Daoy (cell line): ENCODE measurements at places on chromosomes 4 and X. TPM values are rescaled to one million over a fixed set of nuclear protein-coding genes. Genes with fewer than 3 reads are reported as not detected.
A peak's percentile ranks its signal among the peaks of the same experiment; 100 is the strongest.

DNA sequence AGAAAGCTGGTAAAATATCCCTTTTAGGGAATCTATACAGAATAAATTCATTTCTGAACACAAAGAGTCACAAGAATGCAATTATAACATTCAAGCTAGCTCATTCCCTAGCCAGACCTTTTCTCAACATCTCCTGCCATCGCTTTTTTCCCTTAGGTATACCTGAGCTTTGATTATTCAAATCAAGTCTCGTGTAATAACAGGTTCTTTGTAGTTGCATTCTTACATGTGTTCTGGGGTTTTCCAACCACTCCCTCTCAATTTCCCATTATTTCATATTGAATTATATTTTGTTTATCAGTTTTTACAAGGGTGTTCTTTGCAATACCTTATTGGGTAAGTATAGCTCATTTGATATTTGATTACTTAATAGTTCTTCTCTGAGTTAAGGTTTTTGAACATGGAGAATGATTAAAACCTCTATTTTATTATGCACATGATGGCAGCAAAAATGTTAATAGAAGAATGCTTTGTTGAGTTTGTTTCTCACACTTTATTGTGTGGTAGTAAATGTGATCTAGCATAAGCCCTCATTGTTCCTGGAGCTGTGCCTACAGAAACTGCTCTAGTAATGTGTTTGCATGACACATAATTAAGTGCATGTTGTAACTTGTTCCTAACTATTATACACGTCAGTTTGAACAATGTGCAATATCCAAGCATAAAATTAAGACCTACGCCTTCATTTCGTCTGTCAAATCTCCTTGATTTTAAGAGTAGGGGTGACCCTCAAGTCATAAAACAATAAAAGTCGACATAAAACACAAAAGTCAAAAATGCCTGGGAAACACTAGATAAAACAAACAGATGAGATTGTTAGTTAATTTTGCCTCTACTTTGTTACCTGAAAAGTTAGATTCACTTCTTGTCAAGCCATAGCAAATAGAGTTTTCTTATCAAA, 124.0 kb upstream of the POF1B start:
- no peak for DNase-seq

GRCh38 chr4:80043541-80043940, 29.5 kb downstream of the ANTXR2 start:
- DNase-seq, result no peak

DNA sequence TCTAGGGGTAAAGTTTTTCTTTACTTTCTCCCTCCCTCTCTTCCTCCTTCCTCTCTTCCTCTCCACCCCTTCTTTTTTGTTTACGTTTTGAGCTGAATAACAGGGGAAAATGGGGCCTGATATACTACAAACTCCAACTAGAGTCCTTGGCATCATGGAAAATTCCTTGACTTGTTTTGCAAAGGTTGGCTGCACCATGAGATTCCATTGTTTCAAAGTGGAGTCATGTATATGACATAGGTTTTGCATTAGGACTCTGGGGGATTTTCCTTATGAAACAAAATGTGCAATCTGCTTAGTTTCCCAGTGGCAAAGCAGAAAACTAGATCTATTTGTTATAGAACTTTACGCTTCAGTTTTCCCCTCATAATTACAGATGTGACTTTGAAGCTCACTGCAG, 233.5 kb upstream of the PGRMC2 start:
- no peak for DNase-seq

DNA sequence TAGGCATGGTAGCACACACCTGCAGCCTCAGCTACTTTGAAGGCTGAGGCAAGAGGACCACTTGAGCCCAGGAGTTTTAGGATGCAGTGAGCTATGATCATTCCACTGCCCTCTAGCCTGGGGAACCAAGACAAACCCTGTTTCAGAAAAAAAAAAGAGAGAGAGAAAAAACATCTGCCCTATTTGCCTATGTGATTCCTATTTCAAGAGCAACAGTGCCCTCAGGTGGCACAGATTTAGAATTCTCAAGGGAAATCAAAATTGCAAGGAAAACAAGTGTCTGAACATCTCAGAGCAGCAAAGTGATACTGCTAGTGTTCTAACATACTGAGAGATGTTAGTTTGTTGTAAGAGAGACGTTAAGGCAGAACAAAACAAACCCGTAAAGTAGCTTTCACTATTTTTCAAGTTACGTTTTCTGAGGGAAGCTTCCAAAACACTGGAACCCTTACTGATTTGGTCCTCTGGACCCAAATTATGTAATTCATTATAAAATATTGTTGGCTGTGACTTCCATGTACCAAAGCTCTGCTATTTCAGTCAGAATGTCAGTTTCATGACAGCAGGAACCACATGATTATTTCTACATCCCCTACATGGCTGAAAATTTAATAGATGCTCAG, 7.9 kb downstream of the BDH2 start:
- DNase-seq, result peak; percentile 19

- no peak for DNase-seq
Observed at GRCh38 chrX:18946157-18946556, 37.8 kb downstream of the PHKA2 start.

- DNase-seq, result no peak
Observed at GRCh38 chr4:14233126-14233525, 605.6 kb upstream of the BOD1L1 start.

GRCh38 chr4:79991601-79992000, 81.4 kb downstream of the ANTXR2 start:
- DNase-seq, result no peak

Gene FAT4
- 0.46 and 1.0 TPM in 2 replicates for total RNA-seq

Gene CTBP1
- 110 and 115 TPM in 2 replicates for total RNA-seq
